ENCODE measurements at places on chromosomes 5 and 9.

- DNase-seq, result no peak
Measured at GRCh38 chr5:108720391-108720790, 27.3 kb upstream of the FER start.

DNA sequence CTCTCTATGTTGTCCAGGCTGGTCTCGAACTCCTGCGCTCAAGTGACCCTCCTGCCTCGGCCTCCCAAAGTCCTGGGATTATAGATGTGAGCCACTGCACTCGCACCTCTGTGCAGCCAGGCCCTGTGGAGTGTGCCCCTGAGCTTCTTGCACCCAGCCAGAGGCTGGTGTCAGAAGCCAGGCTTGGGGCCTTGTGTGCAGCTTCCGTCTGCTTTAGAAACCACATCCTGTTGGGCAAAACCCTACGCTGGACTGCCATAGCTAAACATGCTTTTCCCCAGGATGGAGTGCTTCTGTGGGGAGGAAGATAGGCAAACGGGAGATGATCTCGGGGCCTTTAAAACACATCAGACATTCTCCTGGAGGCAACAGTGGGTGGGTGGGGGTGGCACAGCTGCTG lies 40.1 kb downstream of the PRRT1B start:
- DNase-seq, result peak; percentile 72

- DNase-seq, result no peak
Measured at GRCh38 chr5:89992201-89992600, 417.4 kb downstream of the CETN3 start.

DNA sequence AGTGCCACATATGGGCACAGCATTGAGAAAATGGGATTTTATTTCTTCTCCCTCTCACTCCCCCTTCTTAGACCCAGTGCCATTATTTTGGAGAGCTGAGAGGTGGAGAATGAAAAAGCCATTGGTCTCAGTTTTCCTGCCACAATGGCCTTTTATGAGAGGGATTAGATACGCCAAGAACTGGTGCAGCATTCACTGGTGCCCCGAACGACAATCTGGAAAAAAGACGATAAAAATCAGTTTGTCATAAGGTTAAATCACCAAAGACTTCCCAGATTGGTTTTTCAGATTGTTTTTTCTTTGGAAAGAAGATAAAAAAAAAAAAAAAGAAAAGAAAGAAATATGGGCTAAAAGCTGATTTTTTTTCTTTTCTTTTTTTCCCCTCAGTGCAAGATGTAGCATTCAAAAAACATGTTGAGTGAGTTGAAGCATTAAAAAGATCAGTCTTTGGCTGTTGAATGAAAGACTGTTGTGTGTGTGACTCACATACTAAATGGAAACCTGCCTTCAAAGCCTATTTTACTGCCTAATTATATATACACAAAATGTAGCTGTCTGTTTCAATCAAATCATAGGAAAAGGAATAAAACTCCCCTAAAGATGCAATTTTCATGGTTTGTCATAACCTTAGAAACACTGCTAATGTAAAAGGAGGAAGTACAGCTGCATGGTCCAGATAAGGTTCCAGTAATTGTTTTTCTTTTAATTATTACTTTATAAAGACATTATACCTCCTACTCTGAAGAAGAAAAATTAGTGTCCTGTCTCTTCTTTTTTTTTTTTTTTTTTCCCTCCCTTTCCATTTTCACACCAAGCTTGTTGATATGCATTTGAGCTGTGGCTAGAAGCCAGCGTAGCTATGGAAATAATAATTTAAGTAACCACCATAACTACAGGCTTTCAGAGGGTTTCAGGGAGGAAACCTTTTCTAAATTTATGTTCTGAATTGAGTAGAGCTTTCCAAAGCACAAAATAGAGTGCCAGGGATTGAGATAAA lies 27.2 kb upstream of the ZNF608 start:
- peak; percentile 75 for DNase-seq

DNA sequence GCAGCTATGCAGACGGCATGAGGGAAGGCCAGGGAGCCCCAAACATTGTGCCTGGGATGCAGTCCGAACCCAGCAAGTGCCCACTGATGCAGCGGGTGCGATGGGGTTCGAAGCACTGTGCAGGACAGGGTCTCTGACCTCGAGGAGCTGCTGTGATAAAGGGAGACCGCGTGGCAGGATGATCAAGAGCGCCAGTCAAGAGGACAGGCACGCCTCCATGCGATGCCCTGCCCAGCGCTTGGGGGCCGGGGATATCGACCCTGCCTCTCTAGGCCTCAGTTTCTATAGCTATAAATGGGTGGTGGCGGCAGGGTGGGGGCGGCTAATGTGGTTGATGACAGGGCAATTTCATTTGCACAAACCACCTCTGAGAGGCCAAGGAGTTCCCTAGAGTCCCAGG lies 84.7 kb upstream of the BARHL1 start:
- no peak for DNase-seq

DNA sequence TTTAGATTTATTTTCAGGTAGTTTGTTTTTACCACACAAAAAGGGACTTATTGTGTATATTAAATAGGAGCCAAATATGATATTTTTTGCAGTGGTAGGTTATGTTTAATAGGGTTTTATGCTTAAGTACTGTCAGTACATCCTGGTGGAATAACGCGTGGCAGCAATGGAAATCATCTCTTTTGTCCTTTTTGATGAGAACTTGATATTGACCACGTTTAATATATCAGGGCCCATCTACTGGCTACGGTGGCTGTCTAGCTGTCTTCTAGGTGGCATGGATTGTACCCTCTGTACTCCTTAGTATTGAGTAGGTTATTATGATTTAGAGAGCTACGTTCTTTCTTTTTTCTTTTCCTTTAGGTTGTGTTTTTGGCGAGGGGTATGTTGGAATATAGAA lies 2.6 kb downstream of the BASP1 start:
- DNase-seq, result no peak

DNA sequence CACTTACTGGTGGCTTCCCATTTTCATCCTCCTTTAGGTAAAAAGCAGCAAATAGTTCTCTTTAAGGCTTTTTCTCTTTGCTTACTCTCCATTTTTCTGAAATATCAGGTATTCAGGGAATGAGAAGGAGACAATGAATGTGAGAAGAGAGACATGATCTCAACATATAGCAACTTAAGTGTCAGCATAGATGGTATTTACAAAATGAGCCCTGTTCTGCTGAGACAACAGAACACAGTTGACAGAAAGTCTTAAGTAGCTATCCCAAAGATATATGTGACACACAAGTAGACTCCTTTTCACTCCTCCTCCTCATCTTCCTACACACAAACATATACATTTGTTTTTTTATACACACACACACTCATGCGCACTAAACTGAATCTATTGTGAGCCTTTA lies 649.3 kb upstream of the WWC1 start:
- DNase-seq, result no peak

GRCh38 chr5:168611165-168611564 lies 32.0 kb upstream of the PANK3 start:
- DNase-seq, result no peak

GRCh38 chr9:81633952-81634854 lies 55.1 kb downstream of the TLE1 start:
- no peak for DNase-seq

GRCh38 chr5:112196584-112196983 lies 222.5 kb downstream of the EPB41L4A start:
- no peak for DNase-seq

- peak; percentile 73 for DNase-seq
Measured at GRCh38 chr9:127130661-127131538, 8.5 kb upstream of the ANGPTL2 start.

GRCh38 chr5:83340511-83340918 lies 131.0 kb upstream of the VCAN start:
- peak; percentile 7 for DNase-seq

- no peak for DNase-seq
Measured at GRCh38 chr9:90641086-90641485, 1.5 kb downstream of the DIRAS2 start.

- no peak for DNase-seq
Measured at GRCh38 chr5:6490693-6491092, 42.0 kb downstream of the UBE2QL1 start.

DNA sequence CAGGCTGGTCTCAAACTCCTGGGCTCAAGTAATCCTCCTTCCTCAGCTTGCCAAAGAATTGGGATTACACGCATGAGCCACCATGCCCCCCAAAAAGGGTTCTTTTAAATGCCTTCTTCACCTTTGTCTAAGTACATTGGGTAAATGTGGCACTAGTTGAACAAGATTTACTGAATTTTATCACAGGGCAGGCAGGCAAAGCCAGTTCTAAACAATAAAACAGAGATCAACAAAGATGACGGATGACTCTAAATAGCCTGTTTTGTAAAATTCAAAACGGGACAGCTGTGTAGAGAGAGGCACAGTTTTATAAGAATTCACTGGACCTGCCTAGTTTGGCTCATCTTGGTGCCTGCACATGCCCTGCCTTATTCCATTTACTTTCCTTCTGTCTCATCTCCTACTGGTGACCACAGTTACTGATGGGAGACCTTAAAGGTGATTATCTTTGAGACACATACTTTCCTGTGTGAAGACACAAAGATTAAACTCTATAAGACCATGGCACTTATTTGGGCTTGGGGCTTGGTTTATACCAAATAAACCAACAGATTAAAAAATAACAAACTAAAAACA lies 149.6 kb upstream of the DMRT1 start:
- peak; percentile 82 for DNase-seq

- DNase-seq, result peak; percentile 91
Measured at GRCh38 chr9:16133556-16134227, 580.8 kb downstream of the CCDC171 start.

GRCh38 chr9:135693265-135693664 lies 6.0 kb downstream of the SOHLH1 start:
- DNase-seq, result no peak

GRCh38 chr5:31990701-31991110 lies 183.4 kb downstream of the GOLPH3 start:
- DNase-seq, result no peak

DNA sequence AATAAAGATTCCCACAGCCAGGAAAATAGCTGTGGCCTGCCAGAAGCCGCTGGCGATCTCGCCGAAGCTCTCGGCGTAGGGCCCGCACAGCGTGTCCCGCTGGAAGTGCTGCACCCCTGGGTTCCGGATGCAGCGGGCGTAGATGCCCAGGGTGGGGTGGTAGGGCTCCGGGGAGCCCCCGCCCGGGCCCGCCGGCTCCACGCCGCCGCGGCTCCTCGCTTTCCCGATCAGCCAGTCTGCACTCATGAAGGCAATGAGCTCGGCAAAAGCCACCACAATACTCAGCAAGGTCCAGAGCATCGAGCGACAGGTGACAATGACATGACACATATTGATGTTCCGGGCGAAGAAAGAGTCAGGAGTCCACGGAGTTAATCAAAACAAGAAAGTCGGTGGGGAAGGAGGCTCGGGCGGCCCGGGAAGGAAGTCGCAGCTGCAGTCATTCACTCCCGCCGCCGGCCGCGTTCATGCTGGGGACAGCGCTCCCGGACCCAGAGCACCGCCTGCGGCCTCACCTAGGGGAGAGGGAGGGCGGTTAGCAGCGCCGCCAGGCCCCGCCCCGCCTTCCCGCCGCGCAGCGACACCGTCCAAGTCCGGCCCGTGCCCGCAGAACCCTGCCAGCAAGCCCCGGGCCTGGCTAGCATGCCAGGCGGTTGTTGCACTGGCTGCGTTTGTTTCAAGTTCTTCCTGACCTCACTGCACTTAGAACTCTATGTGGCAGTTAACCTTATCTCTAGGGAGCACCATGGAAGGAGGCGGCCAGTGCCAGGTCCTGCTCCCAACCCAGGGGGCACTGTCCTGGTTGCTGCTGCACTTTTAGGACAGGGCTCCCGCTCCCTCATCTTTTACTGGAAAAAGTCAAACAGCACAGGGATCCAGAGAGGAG lies 138.4 kb downstream of the LHFPL2 start:
- peak; percentile 89 for DNase-seq

- no peak for DNase-seq
Measured at GRCh38 chr5:170865622-170866021, 3.8 kb downstream of the RANBP17 start.

- DNase-seq, result no peak
Measured at GRCh38 chr5:80958616-80959015, 1.5 kb upstream of the RASGRF2 start.

DNA sequence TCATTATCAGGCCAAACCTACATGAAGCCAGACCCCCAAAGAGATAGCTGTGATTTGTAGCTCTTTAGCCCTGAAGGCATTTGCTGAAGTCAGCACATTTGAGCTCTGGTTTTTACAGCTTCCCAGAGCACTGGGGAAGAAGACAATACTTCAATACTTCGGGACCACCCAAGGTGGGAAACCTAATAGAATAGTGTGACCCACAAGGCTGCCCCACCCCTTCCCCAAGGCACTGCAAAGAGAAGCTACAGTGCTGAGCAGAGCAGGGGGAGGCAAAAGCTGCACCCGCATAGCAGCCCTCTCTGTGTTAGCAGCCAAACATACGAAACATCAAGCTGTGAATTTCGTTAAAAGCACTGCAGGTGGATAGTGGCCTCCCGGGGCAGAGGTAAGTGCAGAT lies 87.3 kb downstream of the HSD17B3 start:
- DNase-seq, result no peak

DNA sequence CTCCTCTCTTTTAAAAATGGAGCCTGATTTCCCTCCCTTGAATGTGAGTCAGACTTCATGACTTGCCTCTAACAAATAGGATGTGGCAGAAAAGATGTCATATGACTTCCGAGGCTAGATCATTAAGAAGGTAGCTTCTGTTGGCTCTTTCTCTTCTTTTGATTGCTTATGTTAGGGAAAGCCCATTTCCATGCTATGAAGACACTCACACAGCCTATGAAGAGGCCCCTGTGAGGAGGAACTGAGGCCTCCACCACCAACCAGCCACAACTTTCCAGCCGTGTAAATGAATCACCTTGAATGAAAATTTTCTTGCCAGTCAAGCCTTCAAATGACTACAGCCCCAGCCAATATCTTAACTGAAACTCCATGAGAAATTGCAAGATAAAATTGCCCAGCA lies 413.4 kb downstream of the TMEM38B start:
- DNase-seq, result no peak

DNA sequence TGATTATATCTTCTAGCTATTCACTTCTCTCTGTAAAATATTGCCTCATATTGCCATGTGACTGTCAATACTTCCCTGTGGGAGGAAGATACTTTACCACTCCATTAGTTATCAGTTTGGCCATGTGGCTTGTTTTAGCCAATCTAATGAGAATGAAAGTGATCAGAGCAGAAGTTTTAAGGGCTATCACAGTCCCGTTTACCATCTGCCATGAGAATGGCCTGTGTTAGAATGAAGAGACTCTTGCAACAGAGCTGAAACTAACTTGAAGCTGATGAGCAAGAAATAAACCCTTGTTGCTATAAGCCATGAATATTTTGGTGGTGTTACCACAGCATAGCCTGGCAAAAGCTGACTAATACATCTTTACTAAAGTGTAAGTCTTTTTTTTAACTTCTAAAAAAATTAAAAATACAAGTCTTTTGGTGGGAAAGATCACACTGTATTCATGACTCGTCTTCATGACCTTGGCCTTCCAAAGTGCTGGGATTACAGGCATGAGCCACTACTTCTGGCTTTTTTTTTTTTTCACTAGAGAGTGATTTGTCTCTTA lies 68.0 kb upstream of the CTNNA1 start:
- peak; percentile 60 for DNase-seq

- DNase-seq, result peak; percentile 70
Measured at GRCh38 chr9:5879419-5880181, 11.1 kb upstream of the MLANA start.

- DNase-seq, result peak; percentile 76
Measured at GRCh38 chr5:151255621-151256286, 2.8 kb downstream of the GM2A start.

Data from hematopoietic multipotent progenitor cell treated with erythropoietin and hydrocortisone succinate and interleukin-3 and kit ligand, for 6 days (in vitro differentiated cells).